ENCODE measurements at places on chromosomes 12 and 14.

GRCh38 chr12:4286771-4287317 is 13.3 kb downstream of the CCND2 start:
- DNase-seq = no peak

DNA sequence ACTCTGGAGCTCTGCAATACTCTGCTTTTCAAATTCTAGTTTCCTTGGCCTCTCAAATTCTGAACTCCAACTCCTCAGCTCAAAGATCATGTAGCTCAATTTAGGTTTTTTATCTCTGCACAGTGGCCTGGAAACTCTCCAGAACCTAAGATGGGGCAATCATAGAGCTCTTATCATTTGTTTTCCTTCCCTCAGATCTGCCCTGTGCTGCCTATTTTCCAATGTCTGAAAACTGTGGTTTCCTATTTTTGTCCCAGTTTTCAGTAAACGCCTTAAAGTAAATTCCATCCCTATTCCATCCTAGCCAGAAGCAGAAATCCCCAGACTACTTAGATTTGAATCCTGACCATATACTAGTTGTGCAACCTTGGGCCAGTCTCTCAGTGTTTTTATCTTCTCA is 73.2 kb downstream of the CEP83 start:
- no peak for DNase-seq

DNA sequence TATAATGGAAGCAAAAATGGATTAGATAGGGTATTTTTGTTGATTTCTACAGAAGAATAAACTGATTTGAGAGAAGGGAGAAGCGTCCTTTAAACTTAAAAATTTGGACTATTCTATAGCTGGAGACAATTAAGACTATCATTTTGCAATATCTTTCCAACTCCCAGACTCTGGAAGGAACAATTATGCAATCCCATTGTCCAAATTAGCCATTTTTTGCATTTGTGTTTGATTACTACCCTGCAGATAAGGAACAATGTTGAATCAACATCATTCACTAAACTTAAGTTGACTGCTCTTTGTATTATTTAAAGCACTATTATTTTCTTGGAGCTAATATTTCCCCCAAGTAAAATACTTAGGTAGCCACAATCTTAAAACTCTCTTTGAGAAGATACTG is 34.8 kb upstream of the SELPLG start:
- no peak for DNase-seq

DNA sequence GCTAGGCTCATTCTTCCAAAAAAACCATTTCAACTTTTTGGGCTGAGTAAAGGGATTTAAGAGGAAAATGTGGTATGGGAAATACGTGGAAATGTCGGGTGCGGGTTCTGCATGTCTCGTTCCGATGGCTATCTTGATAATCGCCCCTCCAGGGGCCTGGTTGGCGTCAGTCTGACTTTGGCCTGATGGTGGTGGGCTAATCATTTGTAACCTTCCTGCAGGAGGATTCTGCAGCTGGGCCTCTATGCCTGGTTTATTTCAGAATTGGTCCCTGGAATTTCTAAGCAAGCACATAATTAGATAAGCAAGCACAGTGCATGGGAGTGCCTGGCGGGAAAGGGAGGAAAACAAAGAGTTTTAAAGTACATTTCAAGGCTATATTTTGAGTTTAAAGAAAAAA is 14.8 kb upstream of the SLC4A8 start:
- DNase-seq = no peak

DNA sequence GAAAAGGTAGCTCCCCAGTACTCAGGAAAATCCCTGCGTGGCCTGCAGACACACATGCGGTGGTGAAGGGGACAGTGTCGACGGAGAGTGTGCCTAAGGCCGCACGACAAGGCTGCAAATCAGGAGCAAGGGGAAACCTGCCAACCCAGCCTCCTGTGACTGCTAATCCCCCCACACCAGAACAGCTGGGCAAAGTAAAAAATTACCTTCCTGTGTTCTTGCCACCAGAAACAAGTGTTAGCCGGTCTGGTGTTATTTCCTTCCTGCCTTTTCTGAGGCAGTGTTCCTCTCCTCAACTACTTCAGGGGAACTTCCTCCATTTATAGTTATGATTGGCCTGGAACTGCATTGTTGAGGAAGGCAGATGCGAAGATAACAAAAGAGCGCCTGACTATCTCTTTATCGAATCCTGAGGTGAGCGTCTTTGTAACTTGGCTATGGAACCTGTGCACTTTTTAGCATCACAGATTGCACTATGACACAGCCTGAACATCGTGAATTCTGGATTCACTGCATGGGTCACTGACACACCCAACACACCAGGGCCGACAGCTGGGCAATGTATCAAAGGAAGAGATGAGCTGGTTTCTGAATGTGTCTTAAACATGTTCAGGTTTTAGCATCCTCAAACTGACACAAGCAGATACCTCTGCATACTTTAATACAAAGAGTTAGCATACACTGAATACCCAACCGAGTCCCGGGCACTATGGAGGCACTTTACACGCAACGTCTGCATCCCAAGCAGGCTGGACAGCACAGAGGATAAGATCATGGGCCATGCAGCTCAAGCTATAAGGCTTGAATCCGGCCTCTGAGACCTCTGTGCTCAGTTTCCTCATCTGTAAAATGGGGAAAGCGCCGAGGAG is 28.9 kb downstream of the SLC15A4 start:
- no peak for DNase-seq

- DNase-seq = no peak
Observed at GRCh38 chr14:36618641-36619040, 36.2 kb upstream of the NKX2-8 start.

DNA sequence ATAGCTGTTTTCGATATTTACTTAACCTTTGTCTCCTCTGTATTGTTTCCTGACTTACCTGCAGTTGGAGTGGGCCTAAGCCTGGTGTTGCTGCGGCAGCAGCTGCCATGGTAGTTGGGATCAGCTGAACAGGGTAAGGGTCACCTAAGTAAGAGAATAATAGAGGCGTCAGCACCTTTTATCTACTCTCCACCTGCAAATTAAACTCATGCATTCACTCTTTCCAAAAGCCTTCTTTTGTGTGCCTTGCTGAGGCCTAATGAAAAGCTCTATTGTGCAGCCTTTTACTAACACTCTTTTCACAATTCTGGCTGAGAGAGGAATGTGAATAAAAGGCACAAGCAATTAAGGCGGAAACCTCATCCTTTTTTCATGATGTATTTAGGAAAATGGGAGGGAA is 308.7 kb downstream of the SOX5 start:
- no peak for DNase-seq

- no peak for DNase-seq
Observed at GRCh38 chr14:105944632-105945610, 418.5 kb downstream of the TMEM121 start.

DNA sequence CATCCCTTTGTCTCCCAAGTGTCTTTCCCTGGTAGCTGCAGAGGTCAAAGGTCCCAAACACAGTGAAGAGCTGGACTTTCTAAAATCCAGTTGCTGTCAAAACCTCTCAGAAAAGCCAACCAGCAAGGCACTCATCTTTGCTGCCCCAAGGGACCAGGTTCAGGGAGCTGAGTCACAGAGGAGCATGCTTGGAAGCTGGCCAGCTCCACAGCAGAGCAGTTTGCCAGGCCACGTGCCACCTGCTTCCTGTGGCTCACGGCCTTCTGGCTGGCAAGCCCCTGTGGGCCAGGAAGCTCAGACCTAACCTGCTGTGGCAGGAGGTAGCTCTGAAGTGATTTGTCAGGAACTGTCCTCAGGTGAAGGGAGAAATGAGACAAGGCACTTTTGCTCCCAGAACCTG is 3.6 kb downstream of the ISCU start:
- no peak for DNase-seq

- no peak for DNase-seq
Observed at GRCh38 chr14:100838493-100839314, 12.8 kb downstream of the MEG3 start.

DNA sequence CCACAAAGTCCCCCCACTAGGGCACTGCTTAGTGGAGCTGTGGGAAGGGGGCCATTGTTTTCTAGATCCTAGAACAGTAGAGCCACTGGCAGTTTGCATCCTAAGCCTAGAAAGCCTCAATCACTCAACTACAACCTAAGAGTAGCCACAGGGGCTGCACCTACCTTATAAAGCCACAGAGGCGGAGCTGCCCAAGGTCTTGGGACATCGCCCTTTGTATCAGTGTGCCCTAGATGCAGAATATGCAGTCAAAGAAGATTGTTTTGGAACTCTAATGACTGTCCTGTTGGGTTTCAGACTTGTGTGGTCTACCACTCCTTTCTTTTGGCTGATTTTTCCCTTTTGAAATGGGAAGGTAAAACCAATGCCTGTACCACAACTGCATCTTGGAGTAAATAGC is 59.5 kb downstream of the ATP2B1 start:
- DNase-seq = no peak
